ENCODE measurements at places on chromosomes 2 and 18. TPM values are rescaled to one million over a fixed set of nuclear protein-coding genes. Genes with fewer than 3 reads are reported as not detected.

IL36B gene
- total RNA-seq: not detected

CENPA gene
- 6.7 TPM for total RNA-seq

ITPRID2 gene
- 141 TPM for total RNA-seq

DBI gene
- total RNA-seq: 132 TPM

CAVIN2 gene
- total RNA-seq: 170 TPM

RBKS gene
- 1.2 TPM for total RNA-seq
